Activated naive CD8-positive, alpha-beta T cell treated with anti-CD3 and anti-CD28 coated beads, Interleukin-2, amount 10 ng/mL, durations not matched to agents 7 days and 5 days (primary cell): ENCODE measurements at places on chromosomes 3 and 15. TPM values are rescaled to one million over a fixed set of nuclear protein-coding genes. Genes with fewer than 3 reads are reported as not detected.

The SST gene
- total RNA-seq: not detected

The SCAANT1 gene
- total RNA-seq: not detected

The ENTPD3 gene
- total RNA-seq: not detected

The PLIN1 gene
- 0.61 TPM for total RNA-seq

The TGM4 gene
- not detected for total RNA-seq

The AP3B2 gene
- 0.17 TPM for total RNA-seq

The C2CD4B gene
- total RNA-seq: not detected

The MED12L gene
- 0.36 TPM for total RNA-seq

GRCh38 chr3:44516230-44516629 lies 38.8 kb upstream of the ZNF445 start:
- H3K36me3 ChIP-seq: no peaks in the 10 kb centered on the region
- peaks cover 8% of the 10 kb centered on the region for H3K4me1 ChIP-seq
- no peak for DNase-seq
- peaks cover 17% of the 10 kb centered on the region for H3K27me3 ChIP-seq
- H3K27ac ChIP-seq: no peak overlapping the region
- no peak overlapping the region for H3K4me3 ChIP-seq

- H3K27ac ChIP-seq: peak overlapping the region; percentile 30
- DNase-seq: no peak
- no peak overlapping the region for H3K4me3 ChIP-seq
- H3K4me1 ChIP-seq: no peaks in the 10 kb centered on the region
- no peaks in the 10 kb centered on the region for H3K36me3 ChIP-seq
- peaks cover 9% of the 10 kb centered on the region for H3K27me3 ChIP-seq
These were observed 20.1 kb downstream of the HGD start for GRCh38 chr3:120661945-120662344.

GRCh38 chr15:58163985-58164384 lies 25.8 kb downstream of the AQP9 start:
- no peak for DNase-seq
- no peak overlapping the region for H3K27ac ChIP-seq
- no peaks in the 10 kb centered on the region for H3K36me3 ChIP-seq

DNA sequence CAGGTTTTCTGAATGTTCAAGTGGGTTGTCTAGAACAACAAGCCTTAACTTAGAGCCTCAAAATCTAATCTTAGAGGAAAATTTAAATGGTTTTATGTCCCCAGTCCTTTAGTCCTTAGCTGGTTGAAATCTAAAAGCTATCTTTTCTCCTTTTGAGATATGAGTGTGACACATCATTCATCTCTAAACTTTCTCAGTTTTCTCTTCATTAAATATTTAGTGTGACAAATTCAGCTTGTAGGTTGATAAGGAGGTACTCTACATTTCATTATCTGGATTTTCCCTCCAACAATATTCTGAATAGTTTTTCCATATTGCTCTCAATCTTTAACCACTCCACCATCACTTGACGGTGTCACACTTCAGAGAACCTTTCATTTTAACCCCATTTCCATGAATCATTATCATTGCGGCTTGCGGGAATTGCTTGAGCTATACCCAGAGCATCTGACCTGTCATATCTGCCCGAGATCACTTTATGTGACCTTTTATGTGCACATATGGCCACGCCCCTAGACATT lies 16.1 kb upstream of the ATP8B4 start:
- H3K27me3 ChIP-seq: no peaks in the 10 kb centered on the region
- no peak for DNase-seq
- peak overlapping the region; percentile 62 for H3K27ac ChIP-seq
- H3K4me3 ChIP-seq: peak overlapping the region; percentile 54
- H3K36me3 ChIP-seq: peaks cover 7% of the 10 kb centered on the region

- no peak overlapping the region for H3K4me3 ChIP-seq
- DNase-seq: no peak
- no peaks in the 10 kb centered on the region for H3K36me3 ChIP-seq
- H3K4me1 ChIP-seq: no peaks in the 10 kb centered on the region
- H3K27me3 ChIP-seq: no peaks in the 10 kb centered on the region
These were observed 524.7 kb upstream of the MCTP2 start for GRCh38 chr15:93706495-93707292.

- no peaks in the 10 kb centered on the region for H3K27me3 ChIP-seq
- H3K4me3 ChIP-seq: peak within 1 kb of the TSS; percentile 99
- peaks cover 35% of the 10 kb centered on the region for H3K4me1 ChIP-seq
- peak; percentile 78 for DNase-seq
- H3K36me3 ChIP-seq: peaks cover 46% of the 10 kb centered on the region
These were observed at the start of gene TNFSF10 for GRCh38 chr3:172522871-172523818. Gene TNFSF10, minus strand, starts transcription at chr3:172523430. Its CDS starts 46 bp downstream, at chr3:172523384.

GRCh38 chr3:28210968-28211713 lies 30.3 kb upstream of the CMC1 start:
- DNase-seq: no peak
- peak overlapping the region; percentile 67 for H3K27ac ChIP-seq
- H3K4me1 ChIP-seq: peaks cover 8% of the 10 kb centered on the region
- H3K4me3 ChIP-seq: no peak overlapping the region

- no peaks in the 10 kb centered on the region for H3K4me1 ChIP-seq
- DNase-seq: no peak
- H3K27me3 ChIP-seq: no peaks in the 10 kb centered on the region
- H3K27ac ChIP-seq: no peak overlapping the region
These were observed 282.1 kb downstream of the VGLL3 start for GRCh38 chr3:86708893-86709292.

GRCh38 chr3:178329936-178330335 lies 206.3 kb upstream of the KCNMB2 start:
- no peaks in the 10 kb centered on the region for H3K4me1 ChIP-seq
- no peak overlapping the region for H3K4me3 ChIP-seq
- no peak for DNase-seq

DNA sequence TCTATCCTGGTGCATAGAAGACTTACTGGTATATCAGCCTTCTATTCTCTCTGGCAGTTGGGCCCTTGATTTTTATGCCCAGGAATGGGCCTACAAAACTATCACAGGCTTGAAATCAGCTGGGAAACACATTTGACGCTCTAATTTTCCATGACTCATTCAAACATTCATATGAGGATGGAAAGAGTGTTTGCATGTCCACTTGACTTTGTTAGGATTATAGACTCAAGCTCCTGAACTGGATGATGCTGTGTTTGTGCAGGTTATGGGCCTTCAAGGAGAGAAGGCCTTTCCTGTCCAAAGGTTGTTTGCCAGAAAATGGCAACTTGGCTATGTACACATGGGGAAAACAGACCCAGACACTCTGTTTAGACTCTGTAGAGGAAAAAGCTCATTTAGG lies 219.9 kb downstream of the GAP43 start:
- H3K27ac ChIP-seq: no peak overlapping the region
- H3K4me3 ChIP-seq: no peak overlapping the region
- H3K27me3 ChIP-seq: no peaks in the 10 kb centered on the region
- no peak for DNase-seq

- no peak overlapping the region for H3K4me3 ChIP-seq
- no peaks in the 10 kb centered on the region for H3K27me3 ChIP-seq
- H3K36me3 ChIP-seq: peaks cover 2% of the 10 kb centered on the region
- peaks cover 30% of the 10 kb centered on the region for H3K4me1 ChIP-seq
- no peak overlapping the region for H3K27ac ChIP-seq
- no peak for DNase-seq
These were observed 187.9 kb upstream of the LPP start for GRCh38 chr3:187966096-187966495.

GRCh38 chr3:18403061-18403460 lies 22.1 kb downstream of the SATB1 start:
- peaks cover 80% of the 10 kb centered on the region for H3K4me1 ChIP-seq
- no peak for DNase-seq
- peak overlapping the region; percentile 74 for H3K27ac ChIP-seq
- H3K36me3 ChIP-seq: peaks cover 74% of the 10 kb centered on the region
- peak overlapping the region; percentile 77 for H3K4me3 ChIP-seq

- peak overlapping the region; percentile 87 for H3K4me3 ChIP-seq
- H3K27me3 ChIP-seq: no peaks in the 10 kb centered on the region
- peak overlapping the region; percentile 94 for H3K27ac ChIP-seq
These were observed 87.0 kb downstream of the KLHL25 start for GRCh38 chr15:85707519-85708338.

DNA sequence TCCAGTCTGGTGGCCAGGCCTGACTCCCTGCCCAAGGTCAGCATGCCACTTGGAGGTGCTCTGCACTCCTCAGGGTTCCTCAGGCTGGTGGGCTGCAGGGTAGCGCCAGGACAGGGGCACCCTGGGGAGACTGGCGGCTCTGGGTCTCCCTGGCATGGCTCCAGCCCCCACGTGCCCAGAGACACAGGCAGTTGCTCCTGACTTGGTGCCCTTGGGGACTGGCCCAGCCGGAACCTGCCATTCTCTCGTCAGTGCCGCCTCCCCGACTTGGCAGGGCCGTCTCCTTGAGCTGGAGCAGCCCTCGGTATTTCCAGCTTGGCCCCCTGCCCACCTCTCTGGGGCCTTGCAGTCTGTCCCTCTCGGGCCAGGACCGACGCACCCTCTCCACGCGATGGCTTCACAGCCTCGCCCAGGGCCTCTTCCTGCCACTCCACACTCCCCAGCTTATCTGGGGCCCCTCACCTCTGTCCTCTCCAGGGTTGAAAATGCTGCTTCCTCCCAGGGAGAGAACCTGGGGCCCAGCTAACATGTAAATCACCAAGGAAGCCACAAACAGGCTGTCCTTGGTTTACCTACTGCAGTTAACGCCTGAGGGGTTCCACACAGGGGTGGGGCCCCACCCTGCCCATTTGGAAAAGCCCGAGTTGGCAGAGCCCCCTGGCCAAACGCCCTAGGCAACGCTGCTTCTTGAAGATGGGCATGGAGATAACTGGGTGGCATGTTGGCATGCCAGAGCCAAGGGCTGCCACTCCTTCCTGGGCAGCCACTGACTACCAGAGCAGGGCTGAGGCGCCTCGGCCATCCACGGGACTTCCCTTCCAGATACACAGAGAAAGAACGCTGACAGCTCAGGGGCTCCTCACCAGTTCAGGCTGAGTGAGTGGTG lies 61.4 kb downstream of the SMAD6 start:
- peaks cover 19% of the 10 kb centered on the region for H3K4me1 ChIP-seq
- H3K27me3 ChIP-seq: peaks cover 54% of the 10 kb centered on the region
- no peaks in the 10 kb centered on the region for H3K36me3 ChIP-seq
- no peak overlapping the region for H3K4me3 ChIP-seq

- peaks cover 13% of the 10 kb centered on the region for H3K4me1 ChIP-seq
- no peak overlapping the region for H3K27ac ChIP-seq
- no peak overlapping the region for H3K4me3 ChIP-seq
- peaks cover 5% of the 10 kb centered on the region for H3K36me3 ChIP-seq
These were observed 5.1 kb downstream of the TSEN2 start for GRCh38 chr3:12489368-12489767.

DNA sequence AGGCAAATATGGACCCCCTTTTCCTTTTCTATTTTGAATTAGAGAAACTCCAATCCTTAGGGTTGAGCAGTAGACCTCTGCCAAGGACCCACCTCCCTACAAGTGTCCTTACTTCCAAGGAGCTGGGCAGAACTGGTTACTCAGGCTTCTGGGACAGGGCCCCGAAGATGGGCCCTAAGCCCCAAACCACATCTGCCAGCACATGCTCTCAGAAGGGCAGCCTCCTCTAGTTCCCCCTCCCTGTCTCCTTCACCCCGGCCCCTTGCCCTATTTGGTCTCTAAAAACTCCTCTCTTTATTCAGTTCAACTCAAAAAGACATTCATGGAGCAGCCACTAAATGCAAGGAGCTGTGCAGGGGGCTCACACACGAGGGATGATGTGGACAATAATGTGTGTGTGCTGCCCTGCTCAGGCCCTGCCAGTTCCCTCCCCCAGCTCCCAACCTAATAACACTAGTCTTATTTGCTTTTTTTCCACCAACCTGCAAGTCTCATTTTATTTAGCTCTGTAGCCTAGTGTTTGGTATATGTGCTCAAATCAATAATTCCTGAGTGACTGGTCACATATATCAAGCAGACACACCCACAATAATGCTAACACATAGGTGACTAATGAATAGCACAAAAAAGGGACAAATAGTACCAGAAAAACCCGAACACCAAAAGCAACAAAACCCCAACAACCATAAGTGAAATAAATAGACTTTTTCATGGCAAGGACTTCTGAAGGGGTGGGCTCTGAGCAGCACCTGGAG lies 12.2 kb downstream of the ZDHHC3 start:
- no peaks in the 10 kb centered on the region for H3K27me3 ChIP-seq
- no peak for DNase-seq
- no peak overlapping the region for H3K4me3 ChIP-seq
- H3K4me1 ChIP-seq: peaks cover 48% of the 10 kb centered on the region

- H3K27me3 ChIP-seq: no peaks in the 10 kb centered on the region
- H3K4me3 ChIP-seq: no peak within 1 kb of the TSS
- DNase-seq: no peak
- peaks cover 12% of the 10 kb centered on the region for H3K4me1 ChIP-seq
- H3K27ac ChIP-seq: no peak within 1 kb of the TSS
These were observed at the start of gene NR1I2 for GRCh38 chr3:119781330-119782198. Gene NR1I2, plus strand, starts transcription at chr3:119782101.
